ENCODE measurements at places on chromosomes 1 and 21.

DNA sequence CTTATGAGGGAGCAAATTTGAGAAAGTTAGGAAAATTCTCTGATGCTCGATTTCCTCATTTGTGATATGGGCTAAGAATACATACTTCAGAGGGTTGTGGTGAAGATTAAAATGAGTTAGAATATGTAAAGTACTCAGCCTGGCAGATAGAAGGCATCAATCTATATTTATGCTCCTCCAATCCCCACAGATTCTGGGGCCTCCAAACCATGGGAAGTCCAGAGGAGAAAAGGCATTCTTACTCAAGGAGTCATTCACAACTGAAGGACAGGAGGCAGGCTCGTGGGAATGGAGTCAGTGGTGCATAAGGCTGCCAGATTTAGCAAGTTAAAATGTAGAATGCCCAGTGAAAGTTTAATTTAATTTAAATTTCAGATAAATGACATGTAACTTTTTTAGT is 330.0 kb upstream of the POU3F1 start:
- no peak for DNase-seq

DNA sequence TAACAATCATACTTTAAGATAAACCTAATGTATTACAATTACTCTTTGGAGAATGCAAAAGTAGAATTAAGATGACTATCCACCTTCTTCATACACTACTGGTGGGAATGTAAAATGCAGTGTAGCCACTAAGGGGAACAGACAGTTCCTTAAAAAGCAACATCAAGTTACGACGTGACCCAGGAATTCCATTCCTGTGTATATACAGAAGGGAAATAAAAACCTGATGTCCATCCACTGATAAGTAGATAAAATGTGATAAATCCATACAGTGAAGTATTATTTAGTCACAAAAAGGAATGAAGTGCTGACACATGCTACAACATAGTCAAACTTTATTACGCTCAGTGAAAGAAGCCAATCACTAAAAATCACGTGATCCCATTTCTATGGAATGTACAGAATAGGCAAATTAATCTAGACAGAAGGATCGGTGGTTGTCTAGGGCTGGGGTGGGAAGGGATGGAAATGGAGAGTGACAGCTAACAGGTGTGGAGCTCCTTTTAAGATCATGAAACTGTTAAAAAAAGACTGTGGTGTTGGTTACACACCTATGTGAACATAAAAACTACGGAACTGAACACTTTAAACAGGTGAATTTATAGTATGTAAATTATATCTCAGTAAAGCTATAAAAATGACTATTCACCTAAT is 42.1 kb downstream of the NRIP1 start:
- no peak for DNase-seq

GRCh38 chr1:151604291-151604690 is 7.6 kb upstream of the SNX27 start:
- no peak for DNase-seq

DNA sequence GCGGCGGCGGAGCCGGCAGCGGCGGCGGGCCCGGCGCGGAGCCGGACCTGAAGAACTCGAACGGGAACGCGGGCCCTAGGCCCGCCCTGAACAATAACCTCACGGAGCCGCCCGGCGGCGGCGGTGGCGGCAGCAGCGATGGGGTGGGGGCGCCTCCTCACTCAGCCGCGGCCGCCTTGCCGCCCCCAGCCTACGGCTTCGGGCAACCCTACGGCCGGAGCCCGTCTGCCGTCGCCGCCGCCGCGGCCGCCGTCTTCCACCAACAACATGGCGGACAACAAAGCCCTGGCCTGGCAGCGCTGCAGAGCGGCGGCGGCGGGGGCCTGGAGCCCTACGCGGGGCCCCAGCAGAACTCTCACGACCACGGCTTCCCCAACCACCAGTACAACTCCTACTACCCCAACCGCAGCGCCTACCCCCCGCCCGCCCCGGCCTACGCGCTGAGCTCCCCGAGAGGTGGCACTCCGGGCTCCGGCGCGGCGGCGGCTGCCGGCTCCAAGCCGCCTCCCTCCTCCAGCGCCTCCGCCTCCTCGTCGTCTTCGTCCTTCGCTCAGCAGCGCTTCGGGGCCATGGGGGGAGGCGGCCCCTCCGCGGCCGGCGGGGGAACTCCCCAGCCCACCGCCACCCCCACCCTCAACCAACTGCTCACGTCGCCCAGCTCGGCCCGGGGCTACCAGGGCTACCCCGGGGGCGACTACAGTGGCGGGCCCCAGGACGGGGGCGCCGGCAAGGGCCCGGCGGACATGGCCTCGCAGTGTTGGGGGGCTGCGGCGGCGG is 1.0 kb downstream of the ARID1A start:
- no peak for DNase-seq

DNA sequence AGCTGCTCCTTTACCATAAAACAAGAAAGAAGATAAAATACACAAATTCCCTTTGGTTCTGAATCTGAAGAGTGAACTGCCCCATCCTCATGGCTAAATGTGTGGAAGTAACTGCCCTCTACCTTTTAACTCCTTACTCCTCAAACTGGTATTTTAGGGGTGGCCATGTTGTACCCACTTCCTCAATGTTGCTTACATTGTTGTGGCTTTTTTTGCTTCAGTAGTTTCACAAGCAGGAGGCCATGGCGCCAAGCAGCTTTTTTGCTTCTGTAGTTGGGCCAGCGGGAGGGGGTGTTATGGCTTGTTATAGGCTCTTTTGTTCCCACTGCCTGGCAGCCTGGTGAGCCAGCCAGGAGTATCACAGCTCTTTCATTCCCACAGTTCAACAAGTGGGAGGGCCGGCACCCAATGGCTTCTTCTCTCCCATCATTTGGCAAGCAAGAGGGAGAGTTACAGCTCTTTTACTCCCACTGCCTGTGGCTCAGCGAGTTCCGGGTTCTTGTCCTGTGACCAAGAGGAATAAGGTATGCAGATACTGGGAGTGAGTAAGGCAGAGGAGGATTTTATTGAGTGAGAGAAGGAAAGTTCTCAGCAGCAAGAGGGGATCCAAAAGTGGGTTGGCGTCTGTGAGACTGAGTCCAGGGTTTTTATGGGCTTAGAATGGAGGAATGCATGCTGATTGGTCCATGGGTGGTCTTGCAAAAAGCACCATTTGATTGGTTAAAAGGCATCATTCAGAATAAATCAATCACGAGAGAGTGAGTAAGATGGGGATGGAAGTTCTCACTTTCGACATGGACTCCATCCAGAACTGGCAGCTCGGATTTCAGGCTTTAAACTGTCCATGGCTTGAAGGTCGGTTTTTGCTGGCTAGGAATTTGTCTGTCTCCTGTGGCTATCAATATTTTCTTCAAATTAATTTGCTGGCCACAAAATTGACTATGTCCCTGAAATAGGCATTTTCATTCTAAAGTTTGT is 429.6 kb downstream of the HLX start:
- no peak for DNase-seq

DNA sequence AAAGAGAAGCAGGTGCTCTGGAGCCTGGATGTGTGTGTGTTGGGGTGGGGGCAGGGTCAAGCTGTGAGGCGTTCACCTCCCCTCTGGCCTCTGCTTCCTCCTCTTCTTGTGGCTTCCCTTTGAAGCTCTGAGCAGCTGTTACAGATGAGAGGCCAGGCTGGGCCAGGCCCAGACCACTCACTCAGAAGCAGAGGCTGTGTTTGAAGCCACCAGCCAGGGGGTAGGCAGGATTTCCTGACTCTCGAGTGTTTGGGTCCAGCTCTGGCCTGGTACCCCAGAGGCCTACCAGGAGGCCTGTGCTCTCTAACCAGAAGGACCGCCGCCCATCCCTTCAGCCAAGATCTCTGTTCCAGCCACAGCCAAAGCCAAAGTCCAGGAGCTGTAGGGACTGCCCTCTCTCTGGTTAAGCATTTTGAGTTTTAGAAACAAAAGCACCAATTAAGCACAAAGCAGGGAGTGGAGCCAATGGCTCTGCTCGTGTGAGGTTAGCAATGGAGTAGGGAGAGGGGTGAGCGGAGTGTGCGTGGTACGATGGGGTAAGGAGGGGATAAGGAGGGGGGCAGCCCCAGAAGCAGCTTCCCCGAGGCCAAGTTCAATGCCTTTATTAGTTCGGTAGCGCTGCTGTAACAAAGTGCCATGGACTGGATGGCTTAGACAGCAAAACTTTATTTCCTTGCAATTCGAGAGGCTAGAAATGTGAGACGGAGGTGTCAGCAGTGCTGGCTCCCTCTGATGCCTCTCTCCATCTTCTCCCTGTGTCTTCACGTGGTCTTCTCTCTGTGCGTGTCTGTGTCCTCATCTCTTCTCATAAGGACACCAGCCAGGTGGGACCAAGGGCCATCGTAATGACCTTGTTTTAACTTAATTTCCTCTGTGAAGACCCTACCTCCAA is 20.5 kb downstream of the RCSD1 start:
- no peak for DNase-seq

DNA sequence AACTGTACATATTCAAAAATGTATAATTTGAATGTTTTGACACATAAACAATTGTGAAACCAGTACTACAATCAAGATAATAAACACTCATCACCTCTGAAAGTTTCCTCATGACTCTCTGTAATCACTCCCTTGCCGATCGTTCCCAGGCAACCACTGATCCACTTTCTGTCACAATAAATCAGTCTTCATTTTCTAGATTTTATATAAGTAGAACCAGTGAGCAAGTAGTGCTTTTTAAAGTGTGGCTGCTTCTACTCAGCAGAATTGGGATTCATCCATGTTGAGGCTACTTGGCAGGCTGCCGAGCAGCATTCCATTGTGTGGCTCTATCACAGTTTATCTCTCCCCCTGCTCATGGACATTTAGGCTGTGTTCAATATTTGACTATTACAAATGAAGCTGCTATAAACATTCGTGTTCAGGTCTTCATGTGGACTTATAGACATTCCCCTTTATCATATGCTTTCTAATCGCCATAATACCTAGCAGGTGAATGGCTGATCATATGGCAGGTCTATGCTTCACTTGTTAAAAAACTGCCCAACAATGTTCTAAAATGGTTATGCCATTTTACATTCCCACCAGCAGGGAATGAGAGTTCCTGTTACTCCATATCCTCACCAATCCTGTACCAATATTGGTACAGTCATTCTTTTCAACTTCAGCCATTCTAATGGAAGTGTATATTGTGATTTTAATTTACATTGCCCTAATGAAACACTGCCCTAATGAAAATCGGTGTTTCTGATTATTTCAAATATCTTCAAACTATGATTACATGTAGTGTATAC is 20.5 kb downstream of the TEX38 start:
- no peak for DNase-seq

DNA sequence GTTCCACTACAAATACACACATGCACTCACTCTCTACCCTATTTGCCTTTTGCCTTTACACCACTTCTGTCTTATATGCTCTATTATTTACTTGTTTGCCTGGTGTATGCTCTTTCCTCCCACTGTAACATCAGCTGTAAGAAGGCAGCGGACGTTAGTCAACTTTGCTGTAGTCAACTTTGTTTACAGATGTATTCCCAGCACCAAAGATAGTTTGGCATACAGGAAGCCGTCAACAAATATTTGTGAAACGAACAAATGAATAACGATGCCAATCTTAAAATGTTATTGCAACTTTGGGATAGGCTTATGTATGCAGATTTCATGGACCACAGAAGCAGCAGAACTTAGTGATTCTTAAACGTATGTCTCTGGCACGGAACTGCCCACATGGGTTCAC is 138.3 kb upstream of the GALNT2 start:
- DNase-seq: no peak

DNA sequence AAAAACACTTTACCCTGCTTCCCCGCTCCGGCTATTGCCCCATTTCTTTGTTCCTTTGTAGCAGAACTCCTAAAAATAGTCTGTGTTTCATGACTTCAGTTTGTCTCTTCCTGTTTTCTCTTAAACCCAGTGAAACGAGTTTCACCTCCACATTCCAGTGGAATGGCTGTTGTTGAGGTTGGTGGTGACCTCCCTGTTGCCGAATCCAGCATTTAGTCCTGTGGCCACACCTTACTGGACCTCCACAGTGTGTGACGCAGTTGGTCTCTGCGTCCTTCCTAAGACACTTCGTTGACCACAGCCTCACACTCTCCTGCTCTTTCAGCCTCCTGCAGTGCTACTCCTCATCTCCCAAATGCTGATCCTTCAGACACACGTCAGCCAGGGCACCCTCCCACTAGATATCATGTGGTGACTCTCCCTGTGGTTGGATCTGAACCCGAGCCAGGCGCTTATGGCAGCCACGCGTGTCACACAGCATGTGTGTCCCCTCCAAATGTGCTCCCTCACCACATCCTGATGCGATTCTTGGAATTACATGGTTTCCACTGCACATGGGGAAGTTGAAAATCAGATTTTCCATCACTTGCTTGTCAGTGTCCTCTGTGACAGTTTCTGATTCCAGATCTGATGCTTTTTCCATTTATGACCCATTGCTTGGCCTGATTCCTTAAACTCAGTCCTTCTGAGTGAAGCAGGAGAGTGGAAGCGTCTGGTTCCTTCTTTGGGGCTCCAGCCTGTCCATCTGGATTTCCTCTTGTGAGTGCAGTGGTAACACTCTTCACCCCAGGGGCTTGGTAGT is 99.1 kb upstream of the ARTN start:
- DNase-seq: peak; percentile 40

DNA sequence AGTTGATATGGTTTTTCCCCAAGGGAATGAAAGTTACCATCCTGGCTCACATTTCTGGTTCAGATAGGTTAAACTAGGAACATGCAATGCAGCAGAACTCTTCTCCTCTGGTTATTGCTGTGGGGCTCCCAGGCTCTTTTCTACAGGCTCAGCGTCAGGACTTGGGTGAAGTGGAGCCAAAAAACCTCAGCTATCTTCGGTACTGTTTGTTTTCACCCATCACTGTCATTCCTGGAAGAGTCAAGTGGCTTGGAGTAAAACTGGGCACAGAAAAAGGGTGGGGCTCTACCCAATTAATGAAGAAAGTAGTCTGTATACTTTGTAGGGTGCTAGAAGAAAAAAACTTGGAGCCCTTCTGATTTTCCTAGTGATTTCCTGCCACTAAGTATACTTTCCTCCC is 9.4 kb downstream of the WNT2B start:
- DNase-seq: no peak

All from hepatic stellate cell (primary cell).